ENCODE measurements at places on chromosomes 7 and 10. TPM values are rescaled to one million over a fixed set of nuclear protein-coding genes. Genes with fewer than 3 reads are reported as not detected.

GRCh38 chr10:114571316-114571999 lies 86.6 kb downstream of the ABLIM1 start:
- DNase-seq = no peak

DNA sequence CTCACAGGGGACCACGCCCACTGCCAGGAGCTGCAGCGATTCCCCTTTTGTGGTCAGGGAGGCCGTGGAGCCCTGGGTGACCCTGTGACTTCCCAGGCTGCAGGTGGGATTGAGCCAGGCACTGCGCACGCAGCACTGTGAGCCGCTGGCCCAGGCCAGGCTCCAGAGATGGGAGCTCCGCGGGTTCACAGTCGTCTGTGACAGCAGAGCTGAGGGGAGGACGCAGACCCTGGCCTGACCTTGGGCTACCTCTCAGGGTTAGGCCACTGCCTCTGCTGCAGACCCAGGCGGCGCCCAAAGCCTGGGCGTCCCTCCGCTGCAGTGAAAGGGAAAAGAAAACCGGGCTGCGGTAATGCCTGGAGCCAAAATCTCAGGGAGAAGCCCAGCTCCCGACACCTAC lies 107.5 kb upstream of the GPR26 start:
- no peak for DNase-seq

DNA sequence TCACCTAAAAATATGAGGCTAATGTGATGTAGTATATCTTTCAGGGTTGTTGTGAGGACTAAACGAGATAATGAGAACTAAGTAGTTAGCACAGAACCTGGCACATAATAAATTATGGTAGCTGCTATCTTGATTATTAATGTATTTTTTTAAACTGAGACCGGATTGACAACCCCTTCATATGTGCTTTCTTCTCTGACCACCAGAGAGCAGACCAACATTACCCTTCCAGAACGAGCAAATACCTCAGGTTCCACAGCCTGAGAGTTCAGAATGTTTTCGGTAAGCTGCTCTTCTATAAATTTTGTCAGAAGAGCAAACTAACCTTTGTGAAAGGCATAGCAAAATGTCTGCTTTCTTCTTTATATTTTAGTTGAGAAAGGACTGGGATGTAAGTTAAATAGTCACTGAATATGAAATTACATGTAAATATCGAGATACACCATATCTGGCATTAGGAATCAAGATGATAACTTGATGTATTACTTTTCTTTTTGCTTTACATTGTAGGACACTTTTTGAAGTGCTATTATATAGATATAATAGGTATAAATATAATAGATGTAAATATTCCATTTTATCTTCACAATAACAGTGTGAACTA lies 13.6 kb upstream of the BPGM start:
- no peak for DNase-seq

DNA sequence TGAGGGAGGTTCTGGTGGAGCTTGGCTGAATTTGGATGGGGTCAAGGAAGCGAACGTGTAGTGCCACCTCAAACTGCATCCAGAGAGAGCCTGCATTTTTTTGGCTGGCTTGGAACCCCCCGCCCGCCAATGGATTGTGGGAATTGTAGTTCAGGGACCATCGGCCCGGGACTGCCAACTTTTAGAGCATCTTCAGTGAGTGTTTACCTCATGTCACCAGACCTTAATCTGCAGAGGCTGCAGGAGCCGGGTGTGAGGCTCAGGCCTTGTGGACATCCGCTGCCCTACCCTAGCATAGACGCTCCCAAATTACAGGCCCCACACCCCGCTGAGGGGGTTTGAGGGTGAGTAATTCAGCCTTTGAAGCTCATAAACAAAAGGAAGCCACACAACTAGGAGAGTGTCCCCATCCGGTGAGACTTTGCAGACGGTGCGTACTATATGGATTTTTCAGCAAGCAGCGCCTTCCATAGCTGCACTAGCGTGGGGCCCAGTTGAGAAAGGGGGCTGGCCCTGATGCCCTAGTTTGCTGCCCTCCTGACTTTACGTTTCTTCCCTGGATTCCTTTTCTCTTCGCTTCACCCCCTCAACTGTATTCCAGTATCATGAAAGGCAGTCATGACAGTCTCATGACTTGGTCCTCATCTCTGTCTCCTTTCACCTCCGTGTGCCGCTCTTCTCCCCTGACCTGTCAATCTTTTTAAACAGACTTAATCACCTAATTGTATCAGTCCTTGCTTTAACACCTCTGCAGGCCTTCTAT lies 717 bp downstream of the CNPY4 start:
- DNase-seq = no peak

DNA sequence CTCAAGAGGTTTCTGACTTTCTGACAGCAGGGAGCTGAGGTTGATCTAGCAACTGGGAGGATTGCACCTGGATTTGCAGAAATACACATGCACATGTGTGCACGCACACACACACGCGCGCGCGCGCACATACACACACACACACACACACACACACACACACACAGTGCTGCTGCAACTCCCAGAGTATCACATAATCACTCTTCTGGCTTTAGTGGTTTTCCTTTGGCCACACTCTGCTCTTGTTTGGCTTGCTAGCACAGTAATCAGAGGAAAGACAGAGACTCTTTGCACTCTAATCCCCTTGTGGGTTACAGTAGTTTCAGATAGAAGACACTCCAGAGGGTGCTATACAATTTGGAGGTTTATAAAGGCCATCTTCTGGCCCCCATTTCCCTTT lies 705.0 kb downstream of the AUTS2 start:
- no peak for DNase-seq

- no peak for DNase-seq
Observed at GRCh38 chr10:2964632-2965296, 102.6 kb upstream of the PFKP start.

DNA sequence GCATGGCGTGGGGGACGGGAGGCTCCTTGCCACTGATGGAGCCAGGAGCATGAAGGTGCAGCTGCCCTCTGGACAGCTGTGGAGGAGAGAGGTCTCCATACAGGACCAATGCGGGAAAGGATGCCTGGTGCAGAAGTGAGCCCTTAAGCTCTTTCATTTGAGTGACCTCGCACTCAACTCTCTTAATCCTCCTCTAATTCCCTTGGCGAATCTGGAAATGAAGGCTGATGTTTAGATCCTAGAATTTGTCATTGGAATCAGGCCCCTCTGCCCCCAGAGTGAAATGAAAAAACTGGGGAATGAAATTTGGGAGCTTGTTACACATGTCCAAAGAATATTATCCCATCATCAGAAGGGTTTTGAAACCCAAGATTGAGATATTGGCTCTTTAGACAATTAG lies 639.5 kb downstream of the LRMDA start:
- no peak for DNase-seq

DNA sequence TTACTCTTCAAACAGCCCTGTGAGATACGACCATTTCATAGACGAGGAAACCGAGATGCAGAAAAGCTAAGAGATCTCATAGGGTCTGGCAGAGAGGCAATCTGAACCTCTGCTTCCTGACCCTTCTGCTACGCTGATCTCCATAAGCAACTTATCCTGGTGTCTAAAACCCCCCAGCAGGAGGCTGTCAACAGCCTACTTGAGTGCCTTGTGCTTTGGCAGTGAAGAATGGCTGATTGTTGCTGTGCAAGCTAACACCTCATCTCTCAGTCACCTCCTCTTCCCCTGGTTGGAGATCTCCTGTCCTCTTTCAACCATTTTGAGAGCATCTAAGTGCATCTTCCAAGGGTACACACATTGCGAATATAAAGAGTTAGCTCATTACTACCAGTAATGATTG lies 86.2 kb downstream of the AOAH start:
- DNase-seq = no peak

DNA sequence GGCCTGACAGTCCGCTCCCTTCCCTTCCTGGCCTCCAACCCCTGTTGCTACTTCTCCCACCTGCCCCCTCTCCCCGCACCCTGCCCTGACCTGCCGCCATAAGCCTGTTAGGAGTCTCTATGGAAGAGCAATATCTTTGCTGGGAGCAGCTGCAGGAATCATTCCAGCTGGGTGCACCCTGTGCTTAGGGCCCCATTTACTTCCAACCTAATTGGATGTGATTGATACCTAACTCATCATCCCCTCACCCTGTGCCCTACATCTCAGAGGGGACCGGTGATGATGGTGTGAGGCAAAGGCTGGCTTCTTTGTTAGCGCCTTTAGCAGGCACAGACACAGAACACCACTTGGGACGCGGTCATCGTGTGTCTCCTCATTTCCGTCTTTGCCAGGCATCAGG lies 80.0 kb upstream of the FAM180A start:
- DNase-seq = no peak

DNA sequence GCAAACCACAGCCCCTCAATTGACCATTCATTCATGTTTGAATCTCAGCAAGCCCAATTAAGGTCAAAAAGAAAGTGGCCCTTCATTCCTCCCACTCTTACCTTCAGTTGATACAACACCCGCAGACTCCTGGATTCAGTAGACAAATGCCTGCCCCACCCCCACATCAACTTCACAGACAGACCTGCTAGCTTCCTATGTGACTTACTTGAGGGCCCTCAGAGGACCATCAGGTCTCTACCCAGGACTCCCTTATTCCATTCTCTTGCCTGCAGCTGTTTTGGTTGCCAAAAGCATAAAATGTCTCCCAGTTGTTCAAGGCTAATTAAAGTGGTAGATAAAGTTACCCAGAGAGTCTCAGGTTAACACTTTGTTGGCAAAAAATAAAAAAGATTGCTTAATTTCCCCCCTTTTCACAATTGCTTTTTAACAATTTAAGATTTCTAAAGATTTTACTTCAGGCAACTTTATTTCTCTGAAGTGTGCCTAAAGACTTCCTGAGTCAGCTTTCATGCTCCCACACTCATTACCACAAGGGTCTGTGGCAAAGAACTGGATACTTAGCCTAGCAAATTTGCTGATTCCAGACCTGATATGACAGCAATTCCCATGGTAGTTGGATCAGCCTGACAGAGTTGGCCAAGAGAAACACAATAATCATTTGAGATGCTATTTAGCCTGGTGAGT lies 3.3 kb upstream of the MTERF1 start:
- no peak for DNase-seq

GRCh38 chr7:44431091-44431608 lies 59.3 kb downstream of the NUDCD3 start:
- no peak for DNase-seq

DNA sequence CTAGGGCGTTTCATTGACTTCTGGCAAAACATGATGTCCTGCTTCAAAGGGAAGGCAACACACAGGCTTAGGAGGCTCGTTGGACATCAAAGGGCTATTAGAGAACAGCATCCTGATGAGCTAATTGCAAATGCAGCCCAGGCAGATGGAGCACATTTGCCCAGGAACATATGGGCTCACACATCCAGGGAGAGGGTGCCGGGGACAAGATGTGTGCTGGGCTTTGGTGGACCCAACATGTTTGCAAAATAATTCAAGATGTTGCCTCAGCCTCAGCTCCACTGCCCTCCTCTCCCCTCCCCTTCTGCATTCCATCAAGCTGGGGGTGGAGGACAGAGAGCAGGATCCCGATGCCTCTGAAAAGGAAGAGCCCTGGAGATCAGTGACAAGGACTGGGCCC lies 217.1 kb upstream of the ZMIZ1 start:
- DNase-seq = no peak

DNA sequence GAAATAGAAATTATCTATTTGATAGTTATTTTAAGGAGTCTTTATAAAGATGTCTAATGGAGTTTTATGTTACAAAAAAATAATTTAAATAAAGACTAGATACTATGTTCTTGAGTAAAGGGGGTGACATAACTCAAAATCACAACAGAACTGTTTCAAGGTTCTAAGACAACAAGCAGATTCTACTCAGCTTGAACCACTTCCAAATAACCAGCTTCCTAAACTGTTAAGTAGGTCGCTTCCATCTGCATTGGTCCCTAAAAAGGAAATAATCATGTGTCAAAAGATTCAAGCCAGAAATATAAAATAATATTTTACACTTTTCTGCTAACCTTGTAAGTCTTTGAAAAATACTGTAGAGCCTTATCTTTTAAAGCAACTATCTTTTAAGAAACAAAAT lies 14.1 kb downstream of the SEM1 start:
- DNase-seq = no peak

- DNase-seq = no peak
Observed at GRCh38 chr7:30721211-30721610, 30.7 kb upstream of the INMT start.

GRCh38 chr10:69333205-69333604 lies 54.9 kb downstream of the HK1 start:
- DNase-seq = no peak

GRCh38 chr10:4024027-4024426 lies 239.0 kb upstream of the KLF6 start:
- no peak for DNase-seq

GRCh38 chr10:96967847-96968246 lies 135.7 kb downstream of the LCOR start:
- DNase-seq = no peak

GRCh38 chr10:52314822-52315552 lies 906 bp downstream of the DKK1 start:
- DNase-seq = no peak

DNA sequence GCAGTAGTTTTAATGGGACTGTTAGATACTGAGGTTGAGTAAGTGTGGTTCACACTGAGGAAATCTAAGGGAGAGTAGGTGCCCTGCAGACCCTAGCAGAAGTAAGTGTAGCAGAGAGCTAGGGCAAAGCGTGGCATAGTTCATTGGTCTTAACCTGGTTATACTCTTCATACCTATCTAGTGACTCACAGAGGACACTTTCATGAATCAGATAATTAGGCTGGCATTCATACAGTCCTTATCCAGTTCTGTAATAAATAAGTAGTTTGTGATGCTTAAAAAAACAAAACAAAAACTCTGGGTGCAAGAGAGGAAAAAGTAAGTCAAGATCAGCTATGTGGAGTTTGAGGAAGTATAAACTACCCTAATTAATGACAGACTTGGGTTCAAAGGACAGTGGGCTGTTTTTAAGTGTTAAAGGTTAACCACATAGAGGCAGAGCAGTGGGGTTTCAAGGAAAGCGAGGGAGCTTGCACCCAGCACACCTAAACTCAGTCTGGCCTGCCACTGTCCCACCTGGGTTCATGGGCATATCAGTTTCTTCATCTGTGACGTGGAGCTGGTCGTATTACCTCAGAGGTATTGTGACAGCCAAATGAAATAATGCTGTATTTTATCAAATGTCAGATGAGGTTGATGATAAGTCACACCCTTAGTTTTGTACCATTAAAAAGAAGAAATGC lies 27.1 kb downstream of the LMTK2 start:
- DNase-seq = no peak

Gene BICC1
- total RNA-seq = 14.8 TPM

Gene GJD4
- total RNA-seq = not detected

Gene CC2D2B
- total RNA-seq = 2.9 TPM

Gene ZNF503
- total RNA-seq = 8.9 TPM

Gene CCDC172
- total RNA-seq = not detected

Gene ITGB8
- total RNA-seq = 70.2 TPM

Gene CFAP43
- total RNA-seq = 0.84 TPM

Gene CFAP69
- total RNA-seq = 28.4 TPM

Gene ZNF804B
- not detected for total RNA-seq

Gene SKAP2
- 47.6 TPM for total RNA-seq

Gene SLC16A9
- 0.25 TPM for total RNA-seq

Gene ENKUR
- not detected for total RNA-seq

Gene HECW1
- total RNA-seq = 0.32 TPM

Data from omental fat pad (tissue), 4 donors.